Activated CD4-positive, alpha-beta T cell treated with anti-CD3 and anti-CD28 coated beads, Interleukin-2, Interleukin-4, amounts not matched to agents 100 ng/mL and 50 ng/mL, durations not matched to agents 16 hours and 8 hours (primary cell): ENCODE measurements at places on chromosomes 4 and X.

GRCh38 chr4:162988530-162988929 lies 178.2 kb downstream of the NAF1 start:
- DNase-seq = no peak

- no peak for DNase-seq
Measured at GRCh38 chr4:96146686-96147085, 306.8 kb downstream of the PDHA2 start.

DNA sequence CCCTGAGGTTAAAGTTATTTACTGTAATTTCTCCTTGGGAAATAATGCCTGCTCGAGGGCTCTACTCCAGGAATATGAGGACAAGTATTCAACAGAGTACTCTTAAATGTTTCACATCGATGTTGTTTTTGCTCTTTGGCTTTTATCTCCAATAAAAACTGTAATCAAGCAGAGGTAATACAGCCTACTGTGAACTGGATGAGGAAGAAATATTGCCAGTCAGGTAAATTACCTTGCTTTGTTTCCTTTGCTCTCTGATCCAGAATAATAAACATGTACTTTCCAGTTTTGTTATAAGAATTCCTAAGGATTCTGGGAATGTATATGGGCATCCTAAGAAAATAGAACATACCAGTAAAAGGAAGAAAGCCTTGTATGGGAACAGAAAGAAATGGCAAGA lies 60.4 kb downstream of the FNIP2 start:
- no peak for DNase-seq

GRCh38 chr4:139567159-139567870 lies 11.3 kb upstream of the SETD7 start:
- no peak for DNase-seq

- no peak for DNase-seq
Measured at GRCh38 chr4:69493515-69493914, 2.2 kb downstream of the UGT2B4 start.

DNA sequence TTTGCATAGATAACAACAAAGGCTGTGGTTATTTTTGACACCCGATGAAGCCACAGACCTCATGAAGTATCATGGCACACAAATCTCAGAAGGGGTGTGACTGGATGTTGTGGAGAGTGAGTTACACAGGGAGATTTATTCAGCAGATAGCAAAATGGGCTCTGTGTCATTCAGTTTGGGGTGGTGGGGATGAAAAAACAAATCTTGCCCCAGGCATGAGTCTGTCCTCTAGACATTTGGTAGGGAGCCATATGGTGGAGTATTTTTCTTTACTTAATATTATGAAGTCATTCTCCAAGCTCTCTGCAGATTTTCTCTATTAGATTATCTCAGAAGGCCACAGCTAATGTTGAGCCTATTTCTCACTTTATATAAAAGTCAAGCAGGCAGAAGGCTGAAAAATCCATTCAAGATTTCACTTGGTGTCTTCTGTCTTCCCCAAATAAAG lies 277.1 kb upstream of the TENM3 start:
- no peak for DNase-seq

- no peak for DNase-seq
Measured at GRCh38 chrX:34918856-34919255, 23.7 kb upstream of the FAM47B start.

DNA sequence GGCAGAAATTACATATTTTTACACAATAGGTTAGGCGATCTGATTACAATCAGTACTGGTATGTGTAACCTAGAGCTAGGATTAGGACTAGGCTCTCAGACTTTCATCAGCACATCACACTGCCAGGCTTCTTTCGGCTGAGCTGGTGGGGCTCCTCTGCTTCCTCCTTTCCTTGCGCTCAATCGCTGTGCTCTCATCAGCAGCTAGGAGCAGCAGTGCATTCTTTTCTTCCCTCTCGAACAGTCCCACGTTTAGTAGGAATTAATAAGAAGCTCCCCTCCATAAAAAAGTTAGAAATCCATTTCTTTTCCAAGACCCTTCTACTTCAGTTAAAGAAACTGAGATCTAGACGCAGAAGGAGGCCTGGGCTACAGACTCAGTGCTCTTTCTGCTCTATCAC lies 350.4 kb downstream of the SPRY1 start:
- DNase-seq = no peak

- no peak for DNase-seq
Measured at GRCh38 chr4:1368421-1369090, 21.5 kb downstream of the UVSSA start.

- DNase-seq = peak; percentile 43
Measured at GRCh38 chr4:11428899-11429698, 405 bp upstream of the HS3ST1 start.

DNA sequence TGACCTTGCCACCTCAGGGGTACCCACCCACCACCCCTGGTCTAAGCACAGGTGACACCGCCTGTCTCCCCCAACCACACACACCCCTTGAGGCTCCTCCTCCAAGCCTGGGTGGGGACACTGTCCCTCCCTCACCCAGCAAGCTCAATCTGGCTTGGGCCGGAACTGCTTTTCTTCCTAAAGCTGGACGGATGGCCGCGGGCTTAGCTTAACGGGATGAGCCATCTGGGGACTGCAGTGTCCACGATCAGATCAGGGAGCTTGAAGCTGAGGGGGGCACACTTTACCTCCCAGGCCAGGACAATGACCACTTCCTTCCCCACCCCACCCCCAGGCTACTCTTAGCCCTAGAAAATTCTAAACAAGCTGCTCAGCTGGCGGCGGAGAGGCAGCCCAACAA lies 1.0 kb upstream of the SLC6A8 start:
- no peak for DNase-seq

GRCh38 chr4:118353534-118354030 lies 779 bp upstream of the PRSS12 start:
- DNase-seq = no peak

DNA sequence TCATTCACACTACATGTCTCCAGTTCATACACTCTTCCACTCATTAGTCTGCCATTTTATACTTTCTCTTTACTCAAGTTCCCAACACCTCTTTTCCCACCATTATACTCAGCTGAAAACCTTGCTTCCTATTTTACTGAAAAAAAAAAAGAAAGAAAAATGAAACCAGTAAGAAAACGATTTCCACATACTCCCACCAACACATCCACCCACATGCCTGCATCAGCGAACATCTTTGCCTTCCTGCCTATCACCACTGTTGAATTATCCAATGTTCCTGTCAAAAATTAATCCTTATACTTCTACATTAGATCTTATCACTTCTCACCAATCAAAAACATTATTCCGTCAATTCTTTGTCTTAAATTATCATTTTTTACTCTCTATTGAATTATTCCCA lies 188.1 kb upstream of the FAM241A start:
- DNase-seq = no peak

DNA sequence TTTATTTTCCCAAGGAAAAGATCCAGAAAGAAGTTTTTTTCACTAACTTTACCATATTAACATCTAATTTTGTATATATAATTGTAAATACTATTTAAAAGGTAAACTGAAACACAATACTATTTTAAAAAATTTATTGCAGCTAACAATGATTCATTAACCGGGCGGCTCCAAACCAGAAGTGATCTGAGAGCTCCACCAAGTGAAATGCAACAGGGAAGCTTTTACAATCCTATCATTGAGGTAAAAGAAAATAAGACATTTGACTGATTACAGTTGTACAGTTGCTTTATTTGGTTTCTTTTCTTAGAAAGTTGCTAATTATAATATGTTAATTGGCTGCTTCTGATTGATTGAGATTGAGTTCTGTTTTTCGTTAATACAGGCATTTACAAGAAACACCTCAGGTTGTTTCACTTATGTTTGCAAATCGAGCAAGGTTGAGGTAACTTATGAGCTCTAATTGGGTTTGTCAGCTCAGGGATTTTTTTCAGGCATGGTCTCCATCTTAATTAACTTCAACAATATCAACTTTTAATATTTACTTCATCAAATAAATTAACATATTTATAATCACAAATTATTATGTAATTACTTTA lies 220.2 kb upstream of the UGT8 start:
- no peak for DNase-seq

DNA sequence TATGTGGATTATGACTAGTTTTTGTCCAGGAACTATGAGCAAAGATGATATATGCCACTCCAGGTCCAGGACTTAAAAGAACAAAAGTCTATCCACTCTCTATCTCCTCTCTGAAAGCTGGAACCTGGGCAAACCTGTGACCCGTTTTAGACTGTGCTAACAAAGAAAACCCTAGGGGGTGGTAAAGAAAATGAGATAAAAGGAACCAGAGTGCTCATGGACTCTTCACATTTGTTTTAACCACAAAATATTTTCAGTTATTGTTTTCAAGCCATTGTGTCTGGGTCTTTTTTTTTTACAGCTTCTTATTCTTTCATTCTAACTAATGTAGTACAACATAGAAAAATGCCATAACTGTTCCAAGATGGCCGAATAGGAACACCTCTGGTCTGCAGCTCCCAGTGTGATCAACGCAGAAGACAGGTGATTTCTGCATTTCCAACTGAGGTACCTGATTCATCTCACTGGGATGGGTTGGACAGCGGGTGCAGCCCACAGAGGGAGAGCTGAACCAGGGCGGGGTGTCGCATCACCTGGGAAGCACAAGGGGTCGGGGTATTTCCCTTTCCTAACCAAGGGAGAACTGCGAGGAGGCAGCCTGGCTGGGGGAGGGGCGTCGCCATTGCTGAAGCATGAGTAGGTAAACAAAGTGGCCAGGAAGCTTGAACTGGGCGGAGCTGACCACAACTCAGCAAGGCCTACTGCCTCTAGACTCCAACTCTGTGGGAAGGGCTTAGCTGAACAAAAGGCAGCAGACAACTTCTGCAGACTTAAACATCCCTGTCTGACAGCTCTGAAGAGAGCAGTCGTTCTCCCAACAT lies 45.1 kb downstream of the CHM start:
- DNase-seq = no peak

GRCh38 chr4:126762663-126763247 lies 870.0 kb upstream of the INTU start:
- no peak for DNase-seq

DNA sequence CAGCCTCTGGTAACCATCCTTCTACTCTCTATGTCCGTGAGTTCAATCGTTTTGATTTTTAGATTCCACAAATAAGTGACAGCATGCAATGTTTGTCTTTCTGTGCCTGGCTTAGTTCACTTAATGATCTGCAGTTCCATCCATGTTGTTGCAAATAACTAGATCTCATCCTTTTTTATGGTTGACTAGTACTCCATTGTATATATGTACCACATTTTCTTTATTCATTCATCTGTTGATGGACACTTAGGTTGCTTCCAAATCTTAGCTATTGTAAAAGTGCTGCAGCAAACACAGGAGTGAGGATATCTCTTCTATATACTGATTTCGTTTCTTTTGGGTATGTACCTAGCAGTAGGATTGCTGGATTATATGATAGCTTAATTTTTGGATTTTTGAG lies 140.9 kb downstream of the MID1 start:
- no peak for DNase-seq

- DNase-seq = no peak
Measured at GRCh38 chr4:5185551-5185950, 134.3 kb downstream of the STK32B start.

- no peak for DNase-seq
Measured at GRCh38 chrX:22686138-22686541, 313.6 kb upstream of the DDX53 start.

- DNase-seq = no peak
Measured at GRCh38 chr4:33088713-33089112, 2368.5 kb downstream of the PCDH7 start.

GRCh38 chr4:38821739-38822138 lies 17.1 kb upstream of the TLR1 start:
- no peak for DNase-seq

DNA sequence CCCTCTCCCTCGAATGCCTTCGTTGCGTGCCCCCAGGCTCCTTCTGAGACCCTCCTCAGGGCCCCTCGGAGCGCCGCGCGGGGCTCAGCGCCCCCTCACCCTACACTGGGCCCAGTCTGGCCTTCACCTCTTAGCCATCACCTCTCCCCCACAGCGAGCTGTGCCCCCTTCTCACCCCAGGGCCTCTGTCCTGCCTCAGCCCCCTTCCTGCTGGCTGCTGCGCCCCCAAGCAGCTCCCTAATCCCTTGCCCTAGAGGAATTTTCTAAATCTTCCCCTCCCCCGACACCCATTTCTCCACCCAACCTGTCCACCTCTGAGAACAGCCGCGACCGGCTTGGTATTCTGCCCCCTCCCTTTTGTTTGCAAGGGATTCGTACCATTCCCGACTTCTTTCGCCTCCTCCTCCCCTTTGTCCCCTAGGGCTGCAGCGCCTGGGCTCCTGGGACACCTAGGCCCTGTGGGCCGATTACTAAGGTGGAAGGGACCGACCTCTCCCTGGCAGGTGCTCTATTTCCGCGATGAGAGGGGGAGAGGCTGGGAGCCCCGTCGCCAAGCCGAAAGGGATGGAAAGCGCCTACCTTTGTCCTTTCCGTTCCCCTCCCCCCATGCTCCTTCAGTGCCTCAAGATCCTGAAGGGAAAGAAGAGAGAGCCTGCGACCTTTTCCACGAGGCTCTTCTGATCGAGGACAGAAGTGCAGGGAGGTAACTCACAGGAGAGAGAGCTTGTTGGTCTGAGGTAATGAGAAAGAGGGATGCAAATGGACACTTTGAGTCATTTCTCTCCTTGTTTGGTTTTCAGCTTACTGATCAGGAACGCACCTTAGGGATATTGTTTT lies 10.9 kb downstream of the DLG3 start:
- no peak for DNase-seq

- DNase-seq = no peak
Measured at GRCh38 chrX:137234651-137235402, 201.0 kb upstream of the GPR101 start.

DNA sequence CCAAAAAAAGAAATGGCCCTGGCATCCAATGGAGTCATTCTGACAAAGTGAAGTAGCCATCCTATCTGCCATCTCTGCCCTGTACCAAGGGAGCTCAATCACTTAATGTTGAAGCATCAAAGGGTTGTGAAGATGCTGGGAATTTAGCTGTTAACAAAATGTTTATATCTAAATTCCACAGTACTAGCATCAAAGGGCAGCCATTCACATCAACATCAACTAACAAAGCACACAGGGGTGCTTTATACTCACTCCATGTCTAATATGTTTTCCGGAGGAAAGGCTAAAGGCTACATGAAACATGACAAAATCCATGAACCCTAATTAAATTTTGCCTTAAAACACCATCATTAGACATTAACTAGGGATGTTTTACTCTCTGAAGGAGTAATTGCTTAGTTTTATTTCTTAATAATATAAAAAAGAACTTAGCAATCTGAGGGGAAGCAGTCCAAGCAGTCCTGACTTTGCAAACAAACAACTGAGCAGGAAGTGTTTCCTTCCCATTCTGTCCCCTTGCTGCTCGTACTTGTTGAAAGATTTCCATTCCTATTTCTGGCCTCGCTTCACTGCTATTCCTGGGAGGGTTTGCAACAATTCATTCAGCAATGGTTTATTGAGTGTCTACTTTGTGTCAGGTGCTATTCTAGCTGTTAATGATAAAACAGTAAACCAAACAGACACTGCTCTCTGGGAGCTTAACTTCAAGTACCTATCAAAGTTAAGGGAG lies 208.6 kb upstream of the SLC7A11 start:
- no peak for DNase-seq

- DNase-seq = no peak
Measured at GRCh38 chrX:46627062-46627461, 53.5 kb downstream of the CHST7 start.

- peak; percentile 43 for DNase-seq
Measured at GRCh38 chr4:140609548-140610425, 41.0 kb upstream of the UCP1 start.

GRCh38 chr4:122666527-122667245 lies 45.8 kb upstream of the IL21 start:
- peak; percentile 49 for DNase-seq

GRCh38 chrX:20506739-20507138 lies 240.0 kb upstream of the RPS6KA3 start:
- peak; percentile 35 for DNase-seq
